ENCODE measurements at places on chromosomes 6 and 20.

GRCh38 chr6:125294925-125295324, 6.8 kb downstream of the HDDC2 start:
- no peak for DNase-seq

DNA sequence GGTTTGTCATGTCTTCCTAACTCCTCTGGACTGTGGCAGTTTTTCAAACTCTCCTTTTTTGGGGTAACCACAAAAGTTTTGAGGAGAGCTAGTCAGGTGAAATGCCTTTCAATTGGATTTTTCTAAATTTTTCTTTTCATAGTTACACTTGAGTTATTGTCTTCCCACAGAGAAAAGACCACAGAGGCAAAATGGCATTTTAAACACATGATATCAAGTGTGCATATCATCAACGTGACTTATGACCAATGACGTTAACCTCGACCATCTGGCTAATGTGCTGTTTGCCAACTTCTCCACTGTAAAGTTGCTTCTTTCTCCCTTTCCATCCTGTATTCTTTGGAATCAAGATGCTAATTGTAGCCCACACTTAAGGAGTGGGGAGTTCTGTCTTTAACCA, 41.3 kb upstream of the SNAP25 start:
- DNase-seq, result no peak

- DNase-seq, result peak; percentile 25
Observed at GRCh38 chr6:125196613-125197012, 43.0 kb downstream of the TPD52L1 start.

GRCh38 chr20:36092398-36093024, 62.0 kb upstream of the EPB41L1 start:
- DNase-seq, result peak; percentile 28

DNA sequence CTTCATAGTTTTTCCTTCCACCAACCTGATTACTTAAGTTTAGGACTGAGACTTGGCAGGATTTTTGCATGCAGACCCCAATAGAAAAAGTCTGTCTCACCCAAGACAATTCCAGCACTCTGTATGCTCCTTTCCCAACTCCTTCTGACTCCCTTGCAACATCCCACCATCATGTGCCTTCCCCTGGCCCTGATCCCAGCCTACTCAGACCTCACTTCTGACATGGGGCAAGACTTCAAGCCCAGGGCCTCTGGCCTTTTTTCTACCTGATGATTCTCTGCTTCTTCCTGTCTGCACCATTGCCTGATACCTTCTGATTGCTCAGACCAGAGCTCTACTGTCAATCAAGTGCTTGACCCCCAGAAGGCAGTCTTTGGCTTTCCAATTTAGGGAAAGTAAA, 96.6 kb downstream of the HAO1 start:
- DNase-seq, result peak; percentile 11
